Stimulated activated CD4-positive, alpha-beta T cell treated with anti-CD3 and anti-CD28 coated beads, Interleukin-15, amount 100 ng/mL, for 48 hours (primary cell): ENCODE measurements at places on chromosomes 4 and X.

- no peak for DNase-seq
Observed at GRCh38 chrX:42751573-42751972, 26.4 kb downstream of the PPP1R2C start.

- DNase-seq: no peak
Observed at GRCh38 chr4:188435381-188435780, 296.1 kb downstream of the TRIML1 start.

- no peak for DNase-seq
Observed at GRCh38 chrX:50036426-50036825, 114.0 kb downstream of the CLCN5 start.

- DNase-seq: no peak
Observed at GRCh38 chrX:68824152-68824433, 4.7 kb upstream of the EFNB1 start.
